ENCODE measurements at places on chromosomes 13 and 19.
A peak's percentile ranks its signal among the peaks of the same experiment; 100 is the strongest.

DNA sequence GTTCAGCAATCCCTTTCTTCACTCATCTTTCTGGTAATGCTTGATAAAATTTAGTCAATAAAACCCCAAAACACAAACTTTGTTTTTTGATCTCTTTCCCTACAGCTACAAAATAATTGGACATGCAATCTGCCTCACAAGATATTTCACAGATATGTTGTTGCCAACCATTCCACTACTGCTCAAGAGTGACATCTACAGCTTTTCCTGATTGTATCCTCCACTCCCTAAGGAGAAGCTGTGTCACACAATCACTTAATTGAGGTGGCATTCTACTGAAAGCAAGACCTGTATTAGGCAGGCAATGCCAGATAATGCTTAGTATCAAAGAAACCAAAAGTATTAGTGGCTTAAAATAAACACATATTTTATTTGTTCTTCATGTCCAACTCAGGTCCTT, 1646.2 kb upstream of the SPRY2 start:
- H3K27me3 ChIP-seq = no peaks in the 10 kb centered on the region
- H3K36me3 ChIP-seq = no peaks in the 10 kb centered on the region
- no peak for DNase-seq
- H3K4me3 ChIP-seq = no peak overlapping the region

DNA sequence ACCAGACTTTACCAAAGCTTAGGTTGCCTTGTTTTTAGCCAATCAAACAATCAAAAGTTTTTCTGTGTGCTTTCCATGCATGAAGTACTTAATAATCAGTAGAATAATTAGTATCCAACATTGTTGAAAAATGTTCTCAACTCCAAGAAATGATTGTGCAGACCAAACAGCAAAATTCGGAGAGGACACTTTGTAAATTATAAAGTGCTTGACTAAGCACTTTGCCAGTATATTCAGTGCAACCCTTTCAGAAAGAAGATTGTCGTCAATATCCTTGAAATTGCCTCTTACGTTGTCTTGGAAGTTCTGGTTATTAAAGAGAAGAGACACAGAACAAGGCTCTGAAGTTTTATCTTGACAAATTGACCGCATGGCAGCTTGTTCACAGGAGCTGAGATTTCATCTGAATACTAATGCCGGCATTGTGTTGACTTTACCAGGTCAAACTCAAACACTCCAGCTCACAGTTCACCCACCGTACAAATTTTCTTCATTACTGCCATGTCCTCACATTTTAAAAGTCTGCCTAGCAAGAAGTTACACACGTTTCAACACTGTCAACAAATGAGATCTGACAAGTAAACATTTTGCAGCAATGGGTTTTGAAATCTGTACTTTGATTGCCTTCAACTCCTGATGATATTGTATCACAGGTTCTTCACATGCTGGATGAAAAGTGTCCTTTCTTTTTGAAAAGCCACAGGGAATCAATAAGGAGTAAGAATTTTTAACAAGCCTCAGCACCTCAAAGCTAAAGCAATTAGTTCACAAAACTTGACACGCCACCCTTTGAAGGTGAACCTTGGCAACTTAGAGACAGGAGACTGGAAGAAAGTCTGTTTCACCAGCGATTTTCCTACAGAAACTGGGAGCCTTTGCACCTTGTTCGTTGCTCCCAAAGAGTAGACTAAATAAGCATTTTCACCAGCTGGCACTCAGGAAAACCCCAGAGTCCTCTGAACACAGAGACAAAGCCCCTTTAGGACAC, 150.9 kb downstream of the RFC3 start:
- DNase-seq = no peak
- H3K36me3 ChIP-seq = no peaks in the 10 kb centered on the region
- H3K4me1 ChIP-seq = no peaks in the 10 kb centered on the region

DNA sequence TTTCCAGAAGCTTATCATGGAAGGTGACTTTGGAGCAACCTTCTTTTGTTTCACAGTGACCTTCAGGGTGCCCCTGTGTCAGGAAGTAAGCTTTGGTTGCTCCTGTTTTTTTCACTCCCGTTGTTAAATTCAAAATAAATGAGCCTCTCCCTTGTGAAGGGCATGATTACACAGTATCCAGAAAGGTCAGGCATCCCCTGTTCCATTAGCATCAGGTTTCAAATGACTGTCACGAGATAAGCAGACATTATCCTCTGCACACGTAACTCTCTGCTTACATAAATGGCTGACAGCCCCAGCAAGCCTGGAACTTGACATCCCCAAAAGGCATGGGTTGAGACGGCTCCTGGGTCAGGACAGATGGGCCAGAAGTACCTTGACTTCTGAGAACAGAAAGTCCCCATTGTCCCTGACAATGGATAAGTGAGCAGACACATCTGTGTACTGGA, 52.0 kb downstream of the RAB20 start:
- peaks cover 8% of the 10 kb centered on the region for H3K27me3 ChIP-seq
- no peak overlapping the region for H3K4me3 ChIP-seq
- no peak overlapping the region for H3K27ac ChIP-seq
- H3K4me1 ChIP-seq = peaks cover 6% of the 10 kb centered on the region
- H3K36me3 ChIP-seq = no peaks in the 10 kb centered on the region

DNA sequence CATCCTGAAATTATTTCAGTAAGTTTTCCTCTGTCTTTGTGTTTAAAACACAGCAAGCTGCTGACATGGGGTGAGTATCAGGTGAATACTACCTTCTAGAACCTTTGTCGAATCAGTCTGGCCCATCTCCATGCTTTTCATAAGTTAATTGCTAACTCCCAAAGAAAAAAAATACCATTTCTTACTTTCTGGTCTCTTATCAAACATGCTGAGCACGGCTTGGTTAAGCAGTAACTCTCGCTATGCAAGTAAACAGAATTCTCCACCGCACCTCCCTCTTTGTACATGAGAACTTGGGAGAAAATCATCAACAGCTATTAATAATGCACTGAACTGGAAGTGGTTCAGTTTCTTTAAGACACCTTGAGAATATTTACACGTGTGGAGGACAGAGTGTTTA, 88.6 kb downstream of the FGF9 start:
- H3K4me3 ChIP-seq = no peak overlapping the region
- no peaks in the 10 kb centered on the region for H3K36me3 ChIP-seq
- no peaks in the 10 kb centered on the region for H3K4me1 ChIP-seq
- no peak overlapping the region for H3K27ac ChIP-seq
- no peak for DNase-seq
- H3K27me3 ChIP-seq = peaks cover 4% of the 10 kb centered on the region

GRCh38 chr19:33720691-33721682, 75.7 kb upstream of the KCTD15 start:
- peaks cover 21% of the 10 kb centered on the region for H3K27me3 ChIP-seq
- H3K4me3 ChIP-seq = no peak overlapping the region
- no peak for DNase-seq
- H3K36me3 ChIP-seq = no peaks in the 10 kb centered on the region
- no peaks in the 10 kb centered on the region for H3K4me1 ChIP-seq

GRCh38 chr13:108463340-108463739, 166.1 kb upstream of the MYO16 start:
- DNase-seq = no peak
- H3K27ac ChIP-seq = no peak overlapping the region
- H3K4me3 ChIP-seq = no peak overlapping the region
- no peaks in the 10 kb centered on the region for H3K4me1 ChIP-seq
- peaks cover 2% of the 10 kb centered on the region for H3K36me3 ChIP-seq

DNA sequence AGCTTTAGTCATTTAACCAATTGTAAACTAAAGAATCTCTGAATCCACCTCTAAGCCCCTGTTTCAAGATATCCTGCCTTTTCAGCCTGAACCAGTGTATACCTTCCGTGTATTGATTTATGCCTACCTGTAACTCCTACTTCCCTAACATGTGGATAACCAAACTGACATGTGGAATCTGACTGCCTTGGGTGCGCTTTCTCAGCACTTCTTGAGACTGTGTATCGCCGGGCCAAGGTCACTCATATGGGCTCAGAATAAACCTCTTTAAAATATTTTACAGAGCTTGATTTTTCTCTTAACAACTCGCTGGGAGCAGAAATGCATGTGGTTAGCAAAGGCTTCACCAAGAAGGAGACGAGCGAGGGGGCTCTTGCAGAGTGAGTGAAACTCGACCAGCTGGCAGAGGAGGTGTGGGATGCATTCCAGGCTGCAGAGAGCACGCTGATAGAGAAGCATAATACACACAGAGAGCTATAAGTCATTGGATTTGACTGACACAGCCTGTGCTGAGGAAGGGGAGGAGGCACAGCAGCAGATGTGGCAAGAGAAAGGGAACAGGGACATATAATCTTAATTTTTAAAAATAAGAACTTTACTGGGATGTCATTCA, 268.2 kb upstream of the MAB21L1 start:
- H3K4me1 ChIP-seq = no peaks in the 10 kb centered on the region
- H3K27ac ChIP-seq = no peak overlapping the region
- H3K27me3 ChIP-seq = peaks cover 1% of the 10 kb centered on the region
- H3K36me3 ChIP-seq = no peaks in the 10 kb centered on the region
- DNase-seq = no peak

GRCh38 chr13:39016087-39016486, 21.8 kb downstream of the PROSER1 start:
- H3K4me3 ChIP-seq = no peak overlapping the region
- DNase-seq = no peak
- no peaks in the 10 kb centered on the region for H3K27me3 ChIP-seq
- peaks cover 36% of the 10 kb centered on the region for H3K36me3 ChIP-seq
- H3K4me1 ChIP-seq = no peaks in the 10 kb centered on the region
- no peak overlapping the region for H3K27ac ChIP-seq

- DNase-seq = peak; percentile 23
- H3K36me3 ChIP-seq = peaks cover 9% of the 10 kb centered on the region
- H3K4me1 ChIP-seq = peaks cover 40% of the 10 kb centered on the region
- H3K27ac ChIP-seq = peak overlapping the region; percentile 91
- no peaks in the 10 kb centered on the region for H3K27me3 ChIP-seq
These were observed 608 bp downstream of the CD70 start for GRCh38 chr19:6590258-6590826.

- no peaks in the 10 kb centered on the region for H3K27me3 ChIP-seq
- no peak for DNase-seq
- H3K4me1 ChIP-seq = no peaks in the 10 kb centered on the region
- H3K27ac ChIP-seq = no peak overlapping the region
- H3K4me3 ChIP-seq = no peak overlapping the region
These were observed 1707.6 kb upstream of the SLC10A2 start for GRCh38 chr13:104773775-104774174.

DNA sequence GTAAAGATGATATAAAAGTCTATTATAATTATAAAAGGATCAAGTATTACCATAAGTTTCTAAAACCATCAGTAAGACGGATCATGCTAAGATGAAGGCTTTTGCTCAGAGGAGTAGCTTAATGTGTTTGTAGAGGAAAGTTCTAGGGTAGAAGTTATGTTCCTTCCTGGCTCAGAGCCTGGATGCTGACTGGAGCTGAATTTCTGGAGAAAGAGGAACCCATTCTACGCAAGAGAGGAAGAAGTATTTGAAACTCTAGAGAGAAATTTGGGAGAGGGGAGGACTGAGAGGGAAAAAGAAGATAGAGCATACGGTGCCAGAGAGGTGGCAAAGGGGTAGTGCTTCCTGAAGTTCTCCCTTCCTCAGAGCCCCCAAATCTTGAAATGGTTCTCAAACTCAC, 51.4 kb upstream of the SGCG start:
- no peak overlapping the region for H3K27ac ChIP-seq
- H3K4me1 ChIP-seq = no peaks in the 10 kb centered on the region
- no peaks in the 10 kb centered on the region for H3K27me3 ChIP-seq
- no peak overlapping the region for H3K4me3 ChIP-seq

GRCh38 chr19:39098365-39099269, 14.4 kb downstream of the ACP7 start:
- peaks cover 19% of the 10 kb centered on the region for H3K27me3 ChIP-seq
- no peak overlapping the region for H3K4me3 ChIP-seq
- DNase-seq = no peak
- no peak overlapping the region for H3K27ac ChIP-seq

DNA sequence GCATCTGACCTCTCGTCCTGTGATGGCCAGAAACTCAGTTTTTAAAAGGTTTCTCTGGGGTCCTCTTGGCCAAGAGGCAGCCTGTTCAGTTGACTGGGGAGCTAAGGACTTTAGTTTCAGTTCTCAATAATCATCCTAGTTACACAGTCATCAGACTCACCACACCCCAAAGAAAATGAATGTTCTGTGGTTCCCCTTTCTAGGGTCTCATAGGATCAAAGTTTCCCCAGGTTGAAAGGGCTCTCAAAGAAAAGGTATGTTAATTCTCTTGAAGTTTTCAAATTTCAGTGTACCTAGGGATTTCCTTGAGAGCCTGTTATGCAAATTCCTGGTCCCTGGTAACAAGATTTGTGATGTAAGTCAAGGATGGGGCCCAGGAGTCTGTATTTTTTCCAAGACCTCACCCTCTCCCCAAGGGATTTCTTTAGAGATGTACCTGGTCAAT, 94.9 kb downstream of the FAM216B start:
- peak; percentile 16 for DNase-seq
- peaks cover 1% of the 10 kb centered on the region for H3K27me3 ChIP-seq
- peaks cover 25% of the 10 kb centered on the region for H3K4me1 ChIP-seq
- H3K4me3 ChIP-seq = peak overlapping the region; percentile 73

DNA sequence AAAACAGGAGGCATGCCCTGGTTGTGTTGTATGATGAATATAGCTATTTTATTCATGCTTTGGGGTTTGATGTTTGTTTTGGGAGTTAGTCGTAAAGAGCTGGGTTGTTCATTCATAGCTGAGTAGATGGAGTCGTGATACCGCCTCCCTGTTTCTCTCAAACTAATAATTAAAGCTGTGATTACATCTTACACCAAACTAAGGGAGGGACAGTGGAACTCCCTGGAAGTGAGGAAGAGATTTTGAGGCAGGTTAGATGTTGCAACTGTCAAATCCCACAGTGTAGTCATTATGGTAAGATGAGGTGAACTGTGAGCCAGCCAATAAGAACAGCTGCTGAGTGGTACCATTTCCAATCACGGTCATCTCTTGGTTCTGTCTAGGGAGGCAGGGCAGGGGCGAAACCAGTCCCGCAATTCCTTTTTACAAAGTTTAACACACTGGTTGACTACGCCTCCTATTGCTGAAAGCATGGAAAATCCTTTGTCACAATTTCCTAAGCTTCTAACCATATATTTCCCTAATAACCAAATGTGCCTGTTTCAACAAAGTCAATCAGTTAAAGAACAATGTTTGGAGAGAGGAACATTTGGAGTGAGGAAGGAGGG, 207.6 kb upstream of the SERP2 start:
- no peak for DNase-seq
- no peaks in the 10 kb centered on the region for H3K36me3 ChIP-seq
- H3K4me3 ChIP-seq = no peak overlapping the region
- peaks cover 4% of the 10 kb centered on the region for H3K27me3 ChIP-seq
- H3K27ac ChIP-seq = no peak overlapping the region

GRCh38 chr19:23409392-23410048, 14.2 kb upstream of the ZNF91 start:
- no peak overlapping the region for H3K27ac ChIP-seq
- DNase-seq = no peak
- no peak overlapping the region for H3K4me3 ChIP-seq
- H3K27me3 ChIP-seq = peaks cover 3% of the 10 kb centered on the region
- H3K36me3 ChIP-seq = no peaks in the 10 kb centered on the region
- no peaks in the 10 kb centered on the region for H3K4me1 ChIP-seq

- H3K27me3 ChIP-seq = peaks cover 4% of the 10 kb centered on the region
- peak; percentile 27 for DNase-seq
- no peaks in the 10 kb centered on the region for H3K36me3 ChIP-seq
- H3K4me1 ChIP-seq = peaks cover 17% of the 10 kb centered on the region
- peak overlapping the region; percentile 8 for H3K27ac ChIP-seq
These were observed 45.8 kb downstream of the TNFSF13B start for GRCh38 chr13:108315273-108315672.

All from memory B cell (primary cell).